Articular chondrocyte of knee joint (primary cell): ENCODE measurements at places on chromosomes 13 and 19. TPM values are rescaled to one million over a fixed set of nuclear protein-coding genes. Genes with fewer than 3 reads are reported as not detected.

SMIM24 gene
- not detected in 2 replicates for total RNA-seq

ZNF490 gene
- 10.7 and 14.8 TPM in 2 replicates for total RNA-seq

DLL3 gene
- 0.11 and 0.13 TPM in 2 replicates for total RNA-seq

MAB21L1 gene
- total RNA-seq: 1.2 and 2.1 TPM in 2 replicates

STXBP2 gene
- total RNA-seq: 0.76 and 1.7 TPM in 2 replicates

DUS3L gene
- 18.7 and 23.8 TPM in 2 replicates for total RNA-seq
